Nephron progenitor cell (in vitro differentiated cells): ENCODE measurements at places on chromosomes 6 and 20.
A peak's percentile ranks its signal among the peaks of the same experiment; 100 is the strongest.

- DNase-seq = no peak
These were observed 128.8 kb upstream of the SIM1 start for GRCh38 chr6:100593522-100593921.

DNA sequence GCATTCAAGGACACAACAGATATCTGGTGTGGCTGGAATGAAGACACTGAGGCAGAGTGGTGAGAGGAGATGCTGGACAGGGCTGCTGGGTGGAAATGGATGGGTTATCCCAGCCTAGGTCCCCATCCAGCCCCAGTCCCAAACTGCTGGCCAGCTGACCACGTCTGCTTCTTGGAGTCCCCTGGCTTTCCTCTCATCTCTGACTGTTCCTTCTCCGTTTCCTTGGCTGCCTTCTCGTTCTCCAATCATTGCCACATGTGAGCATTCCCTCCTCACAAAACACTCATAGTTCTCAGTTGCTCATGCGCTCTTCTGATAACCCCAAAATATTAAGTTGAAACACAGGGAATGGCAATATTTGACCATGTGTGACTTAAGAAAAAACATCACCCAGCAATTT is 31.5 kb downstream of the MAFB start:
- no peak for DNase-seq

DNA sequence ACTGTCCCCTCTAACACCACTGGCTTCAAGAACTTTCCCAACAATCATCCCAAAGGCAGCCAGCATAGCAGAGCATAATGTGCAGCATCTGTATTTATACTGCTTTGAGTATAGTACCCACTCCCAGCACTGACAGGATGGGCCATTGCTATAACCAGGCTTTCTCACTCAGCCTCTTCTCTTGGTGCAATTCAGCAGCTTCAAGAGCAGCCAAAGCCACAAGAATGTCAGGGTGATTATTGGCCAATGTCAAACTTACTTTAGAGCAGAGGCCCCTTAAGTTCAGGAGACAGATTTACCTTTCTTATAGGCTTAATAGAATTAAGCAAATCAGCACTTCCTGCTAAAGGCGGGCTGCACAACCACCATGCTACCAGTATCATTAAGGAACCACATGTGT is 232.4 kb upstream of the RSPO3 start:
- DNase-seq = no peak

GRCh38 chr6:21371676-21372171 is 221.8 kb upstream of the SOX4 start:
- no peak for DNase-seq

GRCh38 chr6:12203001-12203400 is 87.2 kb upstream of the EDN1 start:
- DNase-seq = peak; percentile 5

DNA sequence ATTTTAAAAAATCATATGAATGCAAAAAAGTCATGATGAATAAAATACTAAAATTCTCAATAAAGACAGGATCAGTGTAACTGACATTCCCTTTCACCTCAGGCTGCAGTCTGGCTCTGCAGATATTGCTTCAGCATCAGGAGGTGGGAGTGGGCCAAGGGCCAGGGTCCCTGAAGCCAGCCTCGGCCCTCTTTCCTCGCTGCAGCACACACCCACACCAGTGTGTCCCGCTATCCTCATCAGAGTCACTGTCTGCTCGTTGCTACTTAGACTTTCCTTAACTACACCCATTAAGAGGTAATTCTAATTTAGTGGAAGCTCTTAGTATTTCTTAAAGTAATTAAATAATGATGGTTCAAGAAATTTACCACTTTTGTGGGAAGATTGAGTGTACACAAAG is 298.2 kb downstream of the UBE3D start:
- DNase-seq = no peak

- DNase-seq = no peak
These were observed 407.8 kb downstream of the EYS start for GRCh38 chr6:65299236-65299635.

- DNase-seq = no peak
These were observed 279.0 kb downstream of the FOXA2 start for GRCh38 chr20:22305381-22305780.

DNA sequence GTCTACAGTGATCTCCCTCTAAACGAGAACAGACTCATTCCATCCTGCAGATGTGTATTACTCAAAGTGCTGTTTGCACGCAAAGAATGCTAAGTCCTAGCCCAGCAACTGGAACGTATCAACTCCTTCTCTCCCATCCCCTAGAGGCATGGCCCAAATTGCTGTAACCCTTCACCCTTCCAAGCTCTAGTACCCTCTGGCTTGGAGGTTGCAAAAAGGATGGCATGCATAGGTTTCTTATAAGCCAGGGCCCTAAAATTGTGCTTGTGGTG is 71.5 kb upstream of the TGM3 start:
- no peak for DNase-seq

GRCh38 chr6:45586216-45587171 is 208.8 kb upstream of the SUPT3H start:
- no peak for DNase-seq

- no peak for DNase-seq
These were observed 31.0 kb upstream of the SLC9A8 start for GRCh38 chr20:49781676-49782075.

- DNase-seq = no peak
These were observed 34.6 kb upstream of the CHRNA4 start for GRCh38 chr20:63395723-63396122.

DNA sequence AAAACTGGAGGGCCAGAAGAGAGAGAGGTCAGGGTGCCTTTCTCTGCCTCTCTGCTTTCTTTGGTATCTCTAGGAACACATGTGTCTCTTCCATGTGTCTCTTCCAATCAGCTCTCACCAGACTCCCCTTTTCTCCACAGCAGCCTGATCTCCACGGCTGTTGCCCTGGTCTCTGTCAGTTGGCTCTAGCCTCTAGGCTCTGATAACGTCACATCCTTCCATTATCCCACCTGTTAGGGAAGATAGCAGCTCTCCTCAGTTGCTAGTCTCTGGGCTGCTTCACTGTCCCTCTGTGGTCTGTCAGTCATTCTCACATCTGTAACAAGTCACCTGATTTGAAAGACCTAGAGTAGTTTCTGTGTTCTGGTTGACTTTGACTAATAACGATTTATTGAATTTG is 80.2 kb downstream of the PLCB4 start:
- DNase-seq = no peak

GRCh38 chr20:63821811-63822210 is 9.3 kb downstream of the ZBTB46 start:
- DNase-seq = no peak

DNA sequence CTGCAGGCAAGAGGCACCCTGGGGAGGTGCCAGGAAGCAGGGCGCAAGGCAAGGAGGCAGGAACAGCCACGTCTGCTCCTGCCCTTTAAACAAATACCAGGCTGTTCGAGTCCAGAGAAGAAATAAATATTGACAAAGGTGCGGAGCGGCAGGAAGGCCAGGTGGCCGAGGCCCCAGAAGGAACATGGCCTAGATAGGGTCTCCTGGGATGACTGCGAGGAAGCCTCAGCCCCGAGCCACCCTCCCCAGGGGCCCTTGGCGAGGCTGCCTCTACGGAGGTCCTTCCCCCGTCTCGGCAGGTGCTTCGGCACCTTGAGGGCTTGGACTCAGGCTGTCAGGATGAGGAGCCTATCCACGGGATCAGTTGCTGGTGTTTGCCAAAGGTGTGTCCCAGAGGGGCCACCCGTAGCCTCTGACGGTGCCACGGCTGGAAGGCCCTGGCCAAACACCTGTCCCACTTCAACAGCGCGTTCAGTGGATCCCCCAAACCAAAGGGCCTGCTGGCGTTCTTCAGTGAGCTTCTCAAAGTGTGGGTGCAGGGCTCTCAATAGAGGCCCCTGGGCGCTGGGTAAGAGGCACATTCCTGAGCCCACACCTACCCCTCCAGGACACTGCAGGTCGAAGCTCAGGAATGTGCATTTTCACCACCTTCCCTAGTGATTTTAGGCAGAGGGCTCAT is 39.8 kb downstream of the SNX5 start:
- no peak for DNase-seq

GRCh38 chr20:13298692-13299373 is 77.8 kb downstream of the ISM1 start:
- DNase-seq = no peak

GRCh38 chr20:52191916-52192718 is 538 bp upstream of the ZFP64 start:
- peak; percentile 65 for DNase-seq

DNA sequence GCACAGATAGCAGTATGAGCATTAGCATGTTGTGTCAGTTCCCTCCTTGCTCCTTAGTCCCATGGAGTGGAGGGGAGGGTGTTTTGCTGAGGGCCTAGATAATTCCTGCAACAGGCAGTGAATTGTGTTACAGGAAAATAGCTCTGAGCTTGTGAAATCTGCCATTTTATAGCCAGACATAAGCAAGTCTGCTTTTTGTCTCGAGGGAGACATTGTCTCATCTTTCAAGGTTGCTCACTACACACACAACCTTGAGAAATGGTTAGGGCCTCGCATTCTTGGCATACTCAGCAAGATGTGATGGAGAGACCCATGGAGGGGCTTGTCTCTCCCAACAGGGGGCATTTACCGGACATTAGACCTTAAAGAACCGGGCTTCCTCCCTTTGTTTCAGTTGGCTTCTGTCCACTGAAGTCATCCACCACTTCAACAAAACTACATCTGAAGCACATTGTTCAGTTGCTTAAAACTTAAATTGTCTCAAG is 108.0 kb upstream of the FOXO3 start:
- DNase-seq = no peak

DNA sequence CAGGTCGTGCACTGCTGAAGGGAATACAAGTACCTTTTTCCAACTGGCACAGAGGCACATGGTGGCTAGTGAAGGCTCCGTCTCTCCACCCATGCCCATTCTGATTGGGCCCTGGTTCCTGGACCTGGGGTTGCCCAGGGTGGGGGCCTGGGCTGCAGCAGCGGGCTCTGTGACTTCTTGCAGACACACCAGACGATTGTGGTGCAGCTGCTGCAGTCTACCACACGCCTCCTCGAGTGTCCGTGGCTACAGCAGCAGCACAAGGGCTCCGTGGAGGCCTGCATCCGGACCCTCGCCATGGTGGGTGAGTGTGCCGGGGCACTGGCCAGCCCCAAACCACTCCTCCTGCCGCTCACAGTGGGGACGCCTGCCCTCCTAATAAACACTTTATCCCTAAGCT is 29.2 kb downstream of the UQCC2 start:
- no peak for DNase-seq
